T-helper 2 cell (primary cell): ENCODE measurements at places on chromosomes 3 and 15.

- no peak for DNase-seq
These were observed 200.5 kb downstream of the TPRG1 start for GRCh38 chr3:189372243-189372642.

GRCh38 chr3:55000953-55001352 lies 73.1 kb upstream of the LRTM1 start:
- DNase-seq = no peak

- no peak for DNase-seq
These were observed 206.9 kb downstream of the KLHL25 start for GRCh38 chr15:85587707-85588411.

GRCh38 chr3:44989141-44989540 lies 13.1 kb downstream of the EXOSC7 start:
- no peak for DNase-seq

GRCh38 chr3:138033202-138033691 lies 23.3 kb downstream of the CLDN18 start:
- DNase-seq = no peak

DNA sequence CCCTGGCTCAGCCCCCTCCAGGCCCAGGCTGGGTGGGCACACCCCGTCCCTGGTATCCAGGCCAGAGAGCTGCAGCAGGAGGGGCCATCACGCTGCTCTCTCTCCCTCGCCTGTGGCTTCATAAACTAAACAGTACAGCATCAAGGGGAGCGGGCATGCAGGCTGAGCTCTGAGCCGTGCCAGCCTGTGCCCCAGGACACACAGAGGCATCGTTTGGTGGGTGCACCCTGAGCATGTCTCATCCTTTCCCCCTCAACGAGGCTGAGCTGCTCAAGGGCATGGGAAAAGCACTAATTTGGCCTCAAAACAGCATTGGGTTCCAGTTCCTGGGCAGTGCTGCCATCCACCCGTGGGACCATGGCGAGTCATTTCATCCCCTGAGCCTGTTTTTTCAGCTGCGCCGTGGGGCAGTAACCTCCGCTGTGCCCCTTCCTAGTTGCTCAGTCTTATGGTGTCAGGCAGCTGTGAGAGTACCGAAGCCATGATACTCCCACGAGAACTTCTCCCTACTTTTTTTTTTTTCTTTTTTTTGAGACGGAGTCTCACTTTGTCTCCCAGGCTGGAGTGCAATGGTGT lies 79.6 kb downstream of the CPN2 start:
- no peak for DNase-seq

- no peak for DNase-seq
These were observed 85.5 kb upstream of the FAM3D start for GRCh38 chr3:58751882-58752567.

DNA sequence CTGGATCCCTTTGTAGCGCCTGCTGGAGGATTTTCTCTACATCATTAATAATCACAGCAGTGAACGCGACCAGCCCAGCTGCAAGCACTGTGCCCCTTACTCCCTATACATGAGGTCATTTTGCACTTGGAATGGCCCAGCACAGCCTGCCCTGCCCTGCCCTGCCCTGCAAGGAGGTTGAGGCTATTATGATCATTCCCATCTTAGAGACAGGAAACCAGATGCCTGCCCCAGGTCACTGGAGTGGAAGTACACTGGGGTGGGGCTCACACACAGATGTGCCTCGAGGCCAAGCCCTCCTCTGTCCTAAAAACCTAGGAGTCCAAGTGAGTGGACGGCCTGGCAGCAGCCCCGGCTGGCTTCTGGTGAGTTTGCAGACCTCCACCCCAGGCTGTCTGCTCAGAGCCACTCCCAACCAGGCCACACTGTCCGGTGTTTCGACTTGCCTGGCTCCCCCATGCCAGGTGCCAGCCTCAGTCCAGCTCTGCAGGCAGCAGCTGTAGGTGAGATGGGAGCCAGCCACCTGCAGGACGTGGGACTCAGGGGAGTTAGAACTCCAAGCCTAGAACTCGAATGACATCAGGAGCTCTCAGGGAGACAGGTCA lies 30.4 kb upstream of the SEC61A1 start:
- no peak for DNase-seq

DNA sequence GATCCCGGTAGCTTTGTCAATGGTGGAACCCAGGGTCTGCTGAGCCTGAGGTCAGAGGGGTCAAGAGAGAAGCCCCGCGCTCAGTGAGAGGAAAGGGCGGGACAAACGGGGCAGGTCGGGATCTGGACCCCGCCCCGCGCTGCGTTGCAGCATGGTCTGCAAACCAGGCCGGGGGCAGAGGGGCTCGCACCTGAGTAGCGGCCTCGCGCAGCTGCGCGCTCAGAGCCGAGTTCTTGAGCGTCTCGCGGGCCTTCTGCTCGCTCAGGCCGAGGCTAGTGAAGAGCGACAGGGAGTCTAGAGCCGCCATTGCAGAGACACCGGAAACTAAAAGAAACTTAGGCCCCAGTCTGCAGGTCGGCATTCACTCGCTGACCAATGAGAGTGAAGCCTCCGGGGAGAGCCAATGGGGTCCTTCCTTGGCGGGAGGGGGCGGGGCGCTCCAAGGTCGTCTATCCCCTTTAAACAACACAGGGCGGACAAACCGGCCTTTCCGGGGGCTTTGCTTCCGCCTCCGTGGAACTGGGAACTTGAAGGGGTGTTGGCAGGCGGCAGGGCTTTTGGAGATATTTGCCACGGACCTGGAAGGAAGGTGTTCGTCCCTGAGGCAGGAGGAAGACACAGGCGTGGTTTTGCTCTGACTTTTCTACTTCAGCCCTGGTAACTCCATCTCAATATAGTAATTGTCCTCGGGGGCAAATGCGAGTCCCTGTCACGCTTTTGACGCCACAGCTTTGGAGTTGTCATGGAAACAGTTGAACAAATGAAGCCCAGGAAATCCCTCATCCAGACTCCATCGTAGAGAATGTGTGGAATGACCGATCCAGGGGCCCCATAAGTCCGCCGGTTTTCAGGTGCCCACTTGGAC lies at the start of gene QARS1:
QARS1 (minus strand) TSS at position 331 of the 865 bp plus-strand sequence; CDS start at position 307, 24 bp downstream.
- peak; percentile 83 for DNase-seq

GRCh38 chr3:156664831-156665178 lies 9.6 kb upstream of the TIPARP start:
- no peak for DNase-seq

DNA sequence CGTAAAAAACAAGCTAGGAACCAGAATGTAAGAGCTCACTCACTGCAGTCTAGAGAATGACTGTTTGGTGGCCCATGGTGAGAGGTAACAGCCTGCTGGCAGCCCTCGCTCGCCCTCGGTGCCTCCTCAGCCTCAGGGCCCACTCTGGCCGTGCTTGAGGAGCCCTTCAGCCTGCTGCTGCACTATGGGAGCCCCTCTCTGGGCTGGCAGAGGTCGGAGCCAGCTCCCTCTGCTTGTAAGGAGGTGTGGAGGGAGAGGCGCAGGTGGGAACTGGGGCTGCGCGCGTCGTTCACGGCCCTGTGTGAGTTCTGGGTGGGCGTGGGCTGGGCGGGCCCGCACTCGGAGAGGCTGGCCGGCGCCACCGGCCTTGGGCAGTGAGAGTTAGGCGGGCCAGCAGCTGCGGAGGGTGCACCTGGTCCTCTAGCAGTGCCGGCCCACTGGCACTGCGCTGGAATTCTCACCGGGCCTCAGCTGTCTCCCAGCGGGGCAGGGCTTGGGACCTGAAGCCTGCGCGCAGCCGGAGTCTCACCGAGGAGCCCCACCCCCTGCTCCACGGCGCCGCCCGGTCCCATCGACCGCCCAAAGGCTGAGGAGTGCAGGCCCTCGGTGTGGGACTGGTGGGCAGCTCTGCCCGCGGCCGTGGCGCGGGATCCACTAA lies 420.6 kb downstream of the RBMS3 start:
- DNase-seq = no peak

GRCh38 chr3:63493101-63493500 lies 159.4 kb upstream of the SNTN start:
- DNase-seq = no peak

DNA sequence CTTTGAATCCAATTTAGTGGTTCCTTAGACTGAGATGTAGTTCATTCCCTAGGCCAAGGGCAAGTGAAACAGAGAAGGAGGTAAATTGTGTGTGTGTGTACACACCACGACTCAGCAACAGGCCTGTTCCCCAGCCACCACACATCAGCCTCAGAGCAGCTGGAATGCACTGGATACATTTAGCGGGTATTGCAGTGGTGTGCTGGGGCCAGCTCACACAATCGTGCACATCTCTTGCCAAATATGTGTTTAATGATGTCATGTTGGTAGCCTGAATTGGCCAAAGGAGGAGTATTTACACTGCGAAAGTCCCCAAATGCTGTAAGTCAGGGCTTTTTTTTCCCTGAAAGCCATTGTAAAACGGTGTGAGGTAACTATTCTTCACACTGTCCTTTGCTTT lies 82.3 kb downstream of the RBPMS2 start:
- no peak for DNase-seq

DNA sequence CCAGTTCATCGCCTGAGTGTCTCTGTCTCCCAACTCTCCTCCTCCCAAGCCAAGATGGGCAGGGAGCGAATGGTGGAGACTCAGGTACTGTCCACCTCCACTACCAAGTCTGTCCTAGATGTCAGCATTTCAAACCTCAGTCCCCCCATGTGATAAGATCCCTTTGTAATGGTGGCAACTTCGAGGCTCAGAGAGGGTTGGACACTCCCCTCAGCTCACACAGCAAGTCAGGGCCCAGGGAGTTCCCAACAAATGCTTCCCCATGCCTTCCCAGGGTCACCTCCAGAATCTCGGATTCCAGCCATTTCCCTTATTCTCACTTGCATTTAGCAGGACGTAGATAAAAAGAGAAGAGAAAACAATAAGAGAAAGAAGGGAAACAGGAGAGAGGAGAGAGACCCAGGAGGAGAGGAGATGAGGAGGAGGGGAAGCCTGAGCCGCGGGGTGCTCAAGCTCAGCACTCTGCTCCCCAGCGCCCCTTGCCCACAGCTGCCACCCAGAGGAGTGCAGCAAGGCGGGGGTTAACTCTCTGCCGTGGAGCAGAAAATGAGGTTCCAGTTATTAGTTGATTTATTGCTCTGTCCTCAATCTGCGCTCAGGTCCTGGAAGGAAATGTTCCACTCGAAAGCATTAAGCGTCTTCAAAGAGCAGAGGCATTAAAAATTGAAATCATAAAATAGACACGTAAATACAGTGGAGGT lies 84.1 kb upstream of the LINGO1 start:
- no peak for DNase-seq

GRCh38 chr3:174958671-174959328 lies 99.7 kb downstream of the NAALADL2 start:
- no peak for DNase-seq

GRCh38 chr3:37859908-37860199 lies 1.8 kb upstream of the CTDSPL start:
- DNase-seq = no peak

GRCh38 chr3:44016818-44017217 lies 224.9 kb upstream of the TOPAZ1 start:
- no peak for DNase-seq

DNA sequence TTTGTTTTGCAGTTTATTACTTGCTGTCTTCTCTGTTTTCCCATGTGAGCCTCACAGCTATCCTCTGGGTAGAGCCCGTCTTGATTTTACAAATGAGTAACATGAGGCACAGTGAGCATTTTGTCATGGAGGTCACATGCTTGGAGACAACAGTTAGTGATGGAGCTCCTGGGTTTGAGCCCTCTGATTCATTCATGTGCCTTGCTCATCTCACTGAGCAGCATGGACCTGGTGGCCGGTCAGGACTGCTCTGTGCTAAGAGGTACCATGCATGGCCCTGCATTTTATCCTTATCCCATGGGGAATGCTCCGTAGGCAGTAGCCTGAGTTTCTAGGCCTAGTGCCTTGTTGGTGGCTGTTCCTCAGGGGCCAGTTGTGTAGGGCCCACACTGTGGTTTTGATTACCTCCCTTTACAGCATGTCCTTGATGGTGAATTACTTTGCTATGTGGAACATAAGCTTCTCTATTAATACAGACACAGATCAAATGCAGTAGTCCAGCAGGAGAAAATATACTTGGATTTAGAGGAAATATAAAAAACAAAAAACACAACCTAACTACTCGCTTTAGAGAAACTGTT lies 35.6 kb downstream of the MAP2K5 start:
- DNase-seq = no peak

- no peak for DNase-seq
These were observed 63.7 kb upstream of the ULK4 start for GRCh38 chr3:42025370-42026138.

DNA sequence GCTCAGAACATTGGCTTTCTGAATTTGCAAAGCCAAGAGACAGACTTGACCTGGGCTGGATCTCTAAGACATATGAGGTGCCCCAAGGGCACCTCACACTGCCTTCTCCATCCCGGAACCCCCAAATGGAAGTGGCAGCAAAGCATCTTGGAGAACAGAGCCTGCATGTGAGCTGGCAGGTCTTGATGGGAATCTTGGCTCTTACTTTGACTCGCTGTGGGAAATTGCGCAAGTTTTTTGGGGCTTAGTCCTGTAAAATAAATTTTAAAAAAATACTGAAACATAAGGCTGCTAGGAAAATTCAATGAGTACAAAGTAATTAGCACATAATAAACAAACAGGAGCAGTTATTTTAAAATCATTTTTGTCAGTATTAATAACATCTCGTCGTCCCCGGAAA lies 13.7 kb upstream of the SEC22A start:
- DNase-seq = no peak

DNA sequence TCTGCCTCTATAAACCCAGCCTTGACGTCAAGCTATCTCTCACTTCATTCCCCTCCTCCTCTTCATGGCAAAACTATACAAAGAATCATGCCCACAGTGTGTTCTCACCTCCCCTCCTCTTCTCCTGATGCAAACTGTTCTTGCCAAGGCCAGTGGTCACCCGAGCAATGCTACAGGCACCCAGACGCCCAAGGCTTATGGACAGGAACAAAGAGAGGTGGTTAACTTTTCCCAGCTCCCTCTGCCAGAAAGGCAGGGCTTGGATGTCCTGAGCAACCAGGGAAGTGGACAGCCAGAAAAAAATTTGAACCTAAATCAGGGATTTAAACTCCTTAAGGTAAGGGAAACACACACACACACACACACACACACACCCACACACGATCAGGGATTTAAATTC lies 5.1 kb downstream of the SLC41A3 start:
- DNase-seq = no peak

- DNase-seq = no peak
These were observed 95.8 kb upstream of the IL12A start for GRCh38 chr3:159892801-159893200.

GRCh38 chr3:187618722-187619121 lies 51.5 kb downstream of the SST start:
- no peak for DNase-seq

- DNase-seq = no peak
These were observed 247.5 kb upstream of the LYSMD4 start for GRCh38 chr15:99980752-99981151.
